Activated naive CD4-positive, alpha-beta T cell (primary cell): ENCODE measurements at places on chromosomes 3 and 15.

DNA sequence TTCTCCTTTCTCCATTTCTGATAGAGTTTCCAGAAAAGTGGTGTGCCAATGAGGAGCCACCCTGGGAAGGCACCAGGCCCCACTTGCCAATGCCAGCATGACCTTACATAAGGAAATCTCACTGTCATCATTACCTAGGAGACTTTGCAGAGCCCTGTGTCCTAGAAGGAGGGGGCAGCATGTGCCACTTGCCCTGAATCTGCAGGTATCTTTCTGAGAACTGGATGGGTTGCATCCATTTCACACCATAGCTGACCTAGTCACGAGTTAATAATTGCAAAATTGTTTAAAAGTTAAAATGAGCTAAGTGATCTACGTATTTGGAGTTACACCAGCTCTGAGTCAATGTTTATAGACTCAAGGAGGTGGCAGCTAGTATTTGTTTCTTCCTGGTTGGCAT is 14.3 kb downstream of the CA12 start:
- no peak for DNase-seq

GRCh38 chr15:45849136-45849535 is 214.3 kb downstream of the SQOR start:
- no peak for DNase-seq

DNA sequence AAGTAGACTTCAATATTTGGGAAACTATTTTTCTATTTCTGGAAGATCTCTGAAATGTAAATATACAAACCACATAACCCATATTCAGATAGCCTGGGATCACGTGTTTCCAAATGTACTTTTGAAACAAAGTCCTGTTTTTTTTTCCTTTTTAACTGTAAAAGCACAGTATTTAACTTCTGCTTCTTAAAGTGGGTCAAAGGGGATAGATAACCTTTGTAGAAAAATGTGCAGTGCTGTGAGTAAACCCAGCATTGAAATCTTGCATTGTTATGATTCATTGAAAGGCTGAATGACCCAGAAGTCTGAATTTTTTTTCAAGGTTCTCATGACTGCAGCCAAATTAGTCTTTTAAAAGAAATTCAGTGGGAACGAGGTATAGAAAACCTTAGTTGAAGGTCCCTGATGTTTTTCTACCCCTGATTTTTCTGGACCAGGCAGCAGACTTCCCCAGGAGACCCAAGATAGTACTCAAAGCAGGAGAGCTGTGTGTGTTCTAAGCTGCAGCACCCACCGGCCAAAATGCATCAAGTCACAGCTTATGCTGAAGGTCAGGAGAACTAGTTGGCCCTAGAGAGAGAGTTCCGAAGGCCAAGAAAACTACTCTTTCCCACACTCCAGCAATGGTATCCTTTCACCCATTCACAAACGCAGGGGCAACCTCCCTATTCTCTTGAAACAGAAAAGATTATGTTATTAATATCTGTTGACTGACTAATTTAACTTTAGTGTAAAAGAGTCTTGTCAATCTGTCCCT is 43.6 kb upstream of the APH1B start:
- no peak for DNase-seq

GRCh38 chr15:101437209-101437608 is 52.3 kb downstream of the PCSK6 start:
- no peak for DNase-seq

- DNase-seq: no peak
Measured at GRCh38 chr3:20516311-20516710, 330.3 kb upstream of the SGO1 start.

- no peak for DNase-seq
Measured at GRCh38 chr15:45123397-45123796, 6.3 kb downstream of the DUOXA1 start.

- no peak for DNase-seq
Measured at GRCh38 chr15:43285609-43286037, 18.9 kb upstream of the TGM5 start.
